ENCODE measurements at places on chromosomes 4 and X.

GRCh38 chr4:109004418-109004817, 241.6 kb upstream of the ETNPPL start:
- no peak for DNase-seq

- no peak for DNase-seq
These were observed 448.6 kb downstream of the PCDH18 start for GRCh38 chr4:137083571-137084135.

- no peak for DNase-seq
These were observed 22.9 kb downstream of the MID1IP1 start for GRCh38 chrX:38824176-38824575.

GRCh38 chr4:89294573-89295269, 12.9 kb downstream of the GPRIN3 start:
- DNase-seq, result no peak

GRCh38 chrX:15653961-15654360, 10.6 kb downstream of the CLTRN start:
- DNase-seq, result no peak

DNA sequence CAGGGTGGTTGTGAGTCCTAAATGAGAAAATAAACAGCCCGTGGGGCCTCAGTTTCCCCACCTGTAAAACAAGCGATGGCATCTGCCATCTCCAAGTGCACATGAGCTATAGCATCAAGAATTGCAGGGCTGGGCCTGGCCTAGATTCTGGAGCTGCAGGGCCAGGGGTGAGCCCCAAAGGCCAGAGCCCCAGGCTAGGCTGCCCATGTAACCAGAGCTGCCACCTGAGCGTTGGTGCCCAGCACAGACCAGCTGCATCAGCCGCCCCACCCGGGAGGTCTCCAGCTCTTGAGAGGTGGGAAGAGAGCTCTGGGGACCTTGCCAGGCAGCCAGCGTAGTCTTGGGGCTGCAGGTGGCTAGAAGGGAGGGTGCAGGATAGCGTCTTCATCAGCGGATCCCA, 27.0 kb upstream of the GPR78 start:
- DNase-seq, result no peak

DNA sequence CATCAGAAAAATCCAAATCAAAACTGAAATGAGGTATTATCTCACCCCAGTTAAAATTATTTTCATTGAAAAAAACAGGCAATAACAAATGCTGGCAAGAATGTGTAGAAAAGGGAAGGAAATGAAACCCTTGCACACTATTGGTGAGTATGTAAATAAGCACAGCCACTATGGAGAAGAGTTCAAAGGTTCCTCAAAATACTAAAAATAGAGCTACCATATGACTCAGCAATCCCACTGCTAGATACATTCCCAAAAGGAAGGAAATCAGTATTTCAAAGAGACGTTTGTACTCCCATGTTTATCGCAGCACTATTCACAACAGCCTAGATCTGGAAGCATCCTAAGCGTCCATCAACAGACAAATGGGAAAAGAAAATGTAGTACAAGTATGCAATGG, 932.4 kb downstream of the PCDH18 start:
- DNase-seq, result no peak

GRCh38 chr4:183912585-183912984, 7.5 kb downstream of the STOX2 start:
- DNase-seq, result no peak

- DNase-seq, result no peak
These were observed 114.4 kb downstream of the FRAS1 start for GRCh38 chr4:78171482-78171881.

DNA sequence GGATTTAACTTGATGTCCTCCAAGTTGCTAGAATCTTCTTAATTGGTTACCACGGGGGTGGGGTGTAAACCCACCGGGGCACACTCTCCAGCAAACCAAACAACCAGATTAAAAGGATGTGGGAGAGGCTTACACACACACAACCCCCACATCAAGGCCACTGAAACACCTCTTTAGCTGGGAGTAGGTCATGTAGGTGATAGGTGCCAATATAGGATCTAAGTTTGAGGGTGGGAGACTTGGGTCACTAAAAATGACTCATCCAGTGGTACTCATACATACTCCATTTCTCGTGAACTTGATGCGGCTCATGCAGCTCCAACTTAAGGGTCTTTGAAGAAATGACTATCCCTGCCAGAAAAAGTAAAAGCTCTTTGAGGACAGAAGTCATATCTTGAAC, 20.5 kb upstream of the CD40LG start:
- no peak for DNase-seq

DNA sequence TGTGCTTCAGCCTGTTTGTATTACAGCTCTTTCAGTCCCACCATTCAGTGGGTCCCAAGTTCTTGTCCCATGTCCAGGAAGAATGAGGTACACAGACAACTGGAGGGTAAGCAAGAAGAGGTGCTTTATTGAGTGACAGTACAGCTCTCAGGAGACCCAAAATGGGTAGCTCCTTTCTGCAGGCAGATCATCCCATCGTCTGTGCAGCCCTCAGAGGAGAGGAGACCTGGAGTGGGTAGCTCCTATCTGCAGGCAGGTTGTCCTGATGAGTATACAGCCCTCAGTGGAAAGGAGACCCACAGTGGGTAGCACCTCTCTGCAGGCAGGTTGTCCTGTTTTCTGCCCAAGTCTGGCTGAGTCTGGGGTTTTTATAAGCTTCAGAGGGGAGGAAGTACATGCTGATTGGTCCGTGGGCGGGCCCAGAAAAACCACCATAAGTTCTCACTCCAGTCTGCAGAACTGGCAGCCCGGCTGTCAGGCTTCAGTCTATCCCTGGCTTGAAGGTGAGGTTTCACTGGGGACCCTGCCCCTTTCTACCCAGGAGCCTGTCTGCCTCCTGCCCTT, 18.0 kb downstream of the GRK4 start:
- no peak for DNase-seq

DNA sequence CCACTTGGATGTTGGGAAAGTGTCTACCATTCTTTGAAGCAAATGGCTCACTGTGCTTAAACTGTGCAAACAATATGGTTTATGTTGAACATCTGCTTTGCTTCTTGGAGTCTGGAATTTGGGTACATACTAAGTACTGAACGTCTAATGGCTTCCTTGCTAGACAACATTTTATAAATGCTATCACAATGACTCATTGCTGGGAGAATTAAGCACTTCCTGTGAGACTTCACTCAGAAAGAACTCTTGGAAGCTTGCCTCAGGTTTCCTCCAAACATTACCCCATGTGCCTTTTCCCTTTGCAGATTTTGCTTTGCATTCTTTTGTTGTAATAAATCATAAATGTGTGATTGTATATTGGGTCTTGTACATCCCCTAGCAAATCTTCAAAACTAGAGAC, 139.7 kb downstream of the PACRGL start:
- DNase-seq, result no peak

GRCh38 chr4:123701131-123701575, 304.6 kb downstream of the SPRY1 start:
- no peak for DNase-seq

DNA sequence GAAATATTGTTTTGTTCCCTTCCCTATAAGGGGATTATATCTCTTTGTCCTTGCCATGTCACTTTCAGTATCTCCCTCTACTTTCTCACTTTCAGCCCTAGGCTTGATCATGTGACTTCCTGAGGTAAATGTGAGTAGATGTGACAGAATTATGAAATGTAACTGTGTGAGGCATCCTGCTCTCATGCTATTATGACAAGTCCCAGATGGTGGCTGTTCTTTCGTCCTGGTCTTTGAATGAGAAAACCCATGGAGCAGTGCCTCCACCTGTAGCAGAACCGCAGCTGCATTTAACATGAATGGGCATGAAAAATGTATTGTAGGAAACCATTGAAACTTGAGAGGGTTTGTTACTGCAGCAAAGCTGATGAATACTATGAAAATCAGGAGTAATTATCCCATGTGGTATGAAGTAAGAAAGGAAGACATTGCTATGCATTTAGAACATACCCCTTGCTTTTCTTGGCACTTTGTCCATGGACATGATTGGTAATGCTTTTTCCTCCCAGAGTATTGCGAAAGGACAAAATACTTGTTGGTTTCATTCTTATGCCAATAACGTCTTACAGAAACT, 202.2 kb upstream of the GPRIN3 start:
- no peak for DNase-seq

DNA sequence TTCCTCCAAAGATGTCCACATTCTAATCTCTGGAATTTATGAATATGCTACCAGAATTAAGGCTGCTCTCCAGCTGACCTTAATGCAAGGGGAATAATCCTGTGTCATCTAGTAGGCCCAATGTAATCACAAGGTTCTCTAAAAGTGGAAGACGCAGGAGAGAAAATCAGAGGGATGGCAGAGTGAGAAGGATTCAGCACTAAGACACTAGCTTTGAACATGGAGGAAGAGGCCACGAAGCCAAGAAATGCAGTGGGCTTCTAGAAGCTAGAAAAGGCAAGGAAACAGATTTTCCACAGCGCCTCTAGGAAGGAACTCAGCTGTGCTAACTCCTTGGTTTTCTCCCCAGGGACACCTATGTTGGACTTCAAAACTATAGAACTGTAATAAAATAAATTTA, 240.7 kb upstream of the TRAM1L1 start:
- DNase-seq, result no peak

DNA sequence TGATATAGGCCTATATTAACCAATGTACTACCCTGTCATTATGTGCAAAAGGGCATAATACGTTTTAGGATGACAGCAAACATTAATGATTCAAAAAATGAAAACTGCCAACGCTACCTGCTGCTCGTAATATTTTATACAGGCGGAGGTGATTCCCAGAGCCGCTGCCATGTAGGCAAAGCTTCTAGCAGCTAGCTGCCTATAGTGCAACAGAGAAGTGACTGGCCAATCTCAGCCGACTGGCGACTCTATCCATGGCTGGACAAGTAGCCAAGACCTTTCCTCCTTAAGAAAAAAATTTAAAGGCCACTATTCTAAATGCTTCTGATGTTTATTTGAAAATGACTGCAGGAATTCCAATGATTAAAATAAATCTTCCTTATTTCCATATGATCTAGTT, 1.9 kb downstream of the PPARGC1A start:
- DNase-seq, result no peak

DNA sequence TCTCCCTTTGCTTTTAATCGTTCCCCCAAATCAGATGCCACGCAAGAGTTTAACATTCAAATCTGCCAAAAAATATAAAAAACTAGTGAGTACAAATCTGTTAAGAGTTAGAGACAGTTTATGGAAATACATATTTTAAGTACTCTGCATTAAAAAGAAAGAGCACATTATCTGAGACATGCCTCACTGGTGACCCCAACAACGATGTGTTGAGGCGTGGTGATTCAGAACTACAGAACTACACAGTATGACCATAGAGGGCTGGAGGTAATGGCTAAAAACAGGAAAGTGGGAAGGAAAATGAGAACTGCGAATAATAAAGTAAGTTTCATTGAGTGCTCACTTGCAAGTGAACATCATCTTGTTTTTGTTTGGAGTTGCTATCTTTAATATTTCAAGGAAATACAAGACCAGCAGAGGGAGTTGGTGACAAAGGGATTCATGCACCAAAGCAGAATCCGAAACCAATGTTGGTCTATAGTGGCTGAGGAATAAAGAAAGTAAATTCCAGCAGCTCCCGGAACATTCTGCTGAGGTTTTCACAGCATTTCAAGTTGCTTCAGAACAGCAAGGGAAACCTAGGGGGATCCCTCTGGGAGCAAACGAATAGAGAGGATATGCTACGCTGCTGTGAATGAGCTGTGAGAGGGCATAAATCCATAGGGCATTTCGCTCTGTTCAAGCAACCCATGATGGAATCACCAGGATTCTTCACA, 92.2 kb downstream of the DCHS2 start:
- no peak for DNase-seq

DNA sequence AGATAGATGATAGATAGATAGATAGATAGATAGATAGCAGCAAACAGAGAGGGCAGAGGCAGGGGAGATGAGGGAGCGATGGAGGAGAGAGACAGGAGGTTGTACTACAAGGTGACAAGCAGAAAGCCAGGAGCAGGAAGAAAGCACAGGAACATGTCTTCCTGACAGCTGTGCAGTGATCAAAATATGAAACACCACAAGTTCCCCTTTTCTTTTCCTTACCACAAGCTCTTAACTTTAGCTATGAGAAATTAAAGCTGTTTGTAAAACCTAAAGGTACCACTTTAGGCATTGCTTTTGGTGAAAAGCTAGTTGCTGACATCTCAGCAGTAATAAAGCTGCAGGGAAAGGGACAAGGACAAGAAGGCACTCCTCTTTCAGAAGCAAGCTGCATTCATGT, 9.1 kb upstream of the MAGED4B start:
- no peak for DNase-seq

GRCh38 chr4:48296365-48296764, 26.7 kb upstream of the TEC start:
- DNase-seq, result no peak

GRCh38 chr4:56723201-56723605, 42.1 kb upstream of the HOPX start:
- no peak for DNase-seq

GRCh38 chr4:35151816-35152572, 1092.3 kb downstream of the ARAP2 start:
- DNase-seq, result no peak

DNA sequence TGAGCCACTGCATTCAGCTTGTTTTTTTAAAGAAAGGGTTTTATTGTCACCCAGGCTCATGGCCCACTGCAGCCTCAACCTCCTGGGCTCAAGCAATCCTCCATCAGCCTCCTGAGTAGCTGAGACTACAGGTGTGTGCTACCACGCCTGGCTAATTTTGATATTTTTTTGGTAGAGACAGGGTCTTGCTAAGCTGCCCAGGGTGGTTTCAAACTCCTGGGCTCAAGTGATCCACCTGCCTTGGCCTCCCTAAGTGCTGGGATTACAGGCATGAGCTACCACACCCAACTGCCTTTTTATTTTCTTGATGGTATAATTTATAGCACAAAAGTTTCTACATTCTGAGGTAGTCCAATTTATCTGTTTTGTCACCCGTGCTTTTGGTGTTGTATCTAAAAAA, 38.9 kb downstream of the SAT1 start:
- no peak for DNase-seq

DNA sequence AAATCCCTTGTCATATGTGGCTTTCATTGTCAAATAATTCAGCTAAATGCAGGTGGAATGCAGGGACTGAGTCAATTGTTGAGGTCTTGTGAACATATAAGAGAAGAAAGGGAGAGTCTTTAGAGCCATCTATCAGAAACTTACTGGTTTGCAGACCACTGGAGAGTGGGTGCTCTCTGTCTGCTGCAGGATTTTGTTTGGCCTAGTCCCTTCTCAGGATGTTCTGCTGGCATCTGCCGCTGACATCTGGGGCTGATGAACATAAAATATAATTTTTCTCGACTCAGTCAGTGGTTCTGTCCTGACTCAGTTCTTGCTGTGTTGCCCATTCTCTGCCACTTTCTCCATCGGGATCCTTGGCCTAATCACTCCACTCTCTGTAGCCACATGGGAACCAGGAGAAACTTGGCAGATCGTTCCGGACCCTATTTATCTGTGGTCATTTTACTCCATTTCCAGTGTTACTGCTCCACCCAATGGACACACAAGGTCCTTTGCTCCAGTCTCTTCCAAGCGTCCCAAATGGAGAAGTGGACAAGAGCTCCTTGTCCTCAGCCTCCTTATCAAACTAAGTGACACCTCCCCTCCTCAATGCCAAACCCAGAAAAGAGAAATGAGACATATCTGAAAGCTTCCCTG, 436.2 kb downstream of the FAT4 start:
- DNase-seq, result no peak
